Brain (organoid and tissue), 16 donors: ENCODE measurements at places on chromosomes 5 and 9.

- DNase-seq, result peak; percentile 92
These were observed 53.5 kb upstream of the IL7R start for GRCh38 chr5:35803191-35803651.

DNA sequence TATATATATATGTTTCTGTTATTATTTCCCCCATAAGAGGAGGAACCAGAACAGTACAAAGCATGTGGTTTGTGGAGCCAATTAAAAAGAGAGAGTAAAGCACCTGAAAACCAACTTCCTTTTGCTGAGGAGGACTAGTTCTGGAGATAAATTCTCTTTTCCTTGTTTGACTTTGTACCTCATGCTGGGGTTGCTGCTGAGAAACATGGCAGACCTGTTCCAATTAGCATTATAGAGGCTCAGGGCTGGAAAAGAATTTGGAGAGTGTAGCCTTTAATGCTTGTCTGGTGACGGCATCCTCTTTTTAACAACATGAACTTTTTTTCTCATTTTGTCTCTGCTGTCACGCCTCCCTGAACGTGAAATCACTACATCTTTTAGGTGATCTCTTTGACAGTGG, 32.8 kb upstream of the NMUR2 start:
- peak; percentile 72 for DNase-seq

DNA sequence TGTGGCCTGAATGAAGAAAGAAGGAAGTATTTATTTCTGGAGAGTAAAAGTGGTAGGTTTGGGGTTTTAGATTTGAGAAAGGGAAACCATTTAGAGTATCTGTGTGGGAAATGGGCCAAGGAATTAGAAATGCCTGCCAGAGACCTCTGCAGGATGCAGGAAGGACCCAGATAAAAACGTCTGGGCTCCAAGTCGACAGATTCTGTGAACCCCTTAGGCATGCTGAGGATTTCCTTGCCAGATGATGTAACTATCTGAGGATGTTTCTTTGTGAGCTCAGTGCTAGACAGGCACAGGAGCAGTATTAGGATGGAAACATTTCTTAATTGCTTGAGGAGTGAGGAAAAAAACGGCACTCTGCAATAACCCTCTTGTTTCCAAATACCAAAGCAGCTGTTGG, 251.8 kb upstream of the DMRT1 start:
- DNase-seq, result peak; percentile 30

- no peak for DNase-seq
These were observed 29.4 kb upstream of the MED10 start for GRCh38 chr5:6407558-6408259.

- no peak for DNase-seq
These were observed 217.4 kb downstream of the DMRT2 start for GRCh38 chr9:1267581-1267980.

DNA sequence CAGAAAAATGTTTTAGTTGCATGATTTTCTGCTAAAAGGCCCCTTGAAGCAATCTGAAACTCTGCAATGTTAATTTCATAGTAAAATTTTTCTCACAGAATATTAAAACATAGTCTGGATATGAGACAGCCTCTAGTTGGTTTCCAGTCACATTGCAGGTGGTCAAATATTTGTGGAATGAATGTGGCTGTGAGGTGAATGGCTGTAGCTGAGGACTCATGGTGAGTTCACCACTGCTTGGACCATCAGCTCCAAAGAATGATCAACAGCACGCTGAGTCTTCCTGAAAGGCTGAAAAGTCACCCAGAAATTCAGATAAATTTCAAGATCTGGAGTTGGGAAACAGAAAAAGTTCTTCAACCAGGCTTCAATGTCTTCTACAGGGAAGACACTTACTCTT, 79.8 kb downstream of the MAT2B start:
- DNase-seq, result no peak

- no peak for DNase-seq
These were observed 68.7 kb downstream of the RAPGEF1 start for GRCh38 chr9:131671133-131671520.

- peak; percentile 50 for DNase-seq
These were observed 709 bp downstream of the IQGAP2 start for GRCh38 chr5:76403766-76404222.

- no peak for DNase-seq
These were observed 231.3 kb upstream of the SLC30A5 start for GRCh38 chr5:68862560-68862959.

DNA sequence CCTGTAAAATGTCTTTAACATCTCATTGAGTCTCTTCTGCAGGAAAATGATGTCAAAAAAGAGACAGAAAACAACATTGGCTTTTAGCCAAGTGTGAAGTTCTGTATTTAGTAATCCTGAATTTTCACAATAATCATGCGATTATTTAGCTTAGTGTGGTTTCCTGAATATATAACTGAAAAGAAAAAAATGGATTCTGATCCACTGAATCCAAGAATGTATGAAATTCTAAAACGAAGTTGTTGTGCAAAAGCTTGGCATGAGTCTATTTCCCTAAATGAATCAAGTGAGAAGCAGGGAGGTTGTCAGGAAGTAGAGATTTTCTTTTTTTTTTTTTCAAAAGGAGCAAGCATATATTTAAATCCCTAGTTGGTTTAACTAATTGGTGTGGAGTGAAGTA, 145.9 kb upstream of the CDH6 start:
- DNase-seq, result peak; percentile 91

DNA sequence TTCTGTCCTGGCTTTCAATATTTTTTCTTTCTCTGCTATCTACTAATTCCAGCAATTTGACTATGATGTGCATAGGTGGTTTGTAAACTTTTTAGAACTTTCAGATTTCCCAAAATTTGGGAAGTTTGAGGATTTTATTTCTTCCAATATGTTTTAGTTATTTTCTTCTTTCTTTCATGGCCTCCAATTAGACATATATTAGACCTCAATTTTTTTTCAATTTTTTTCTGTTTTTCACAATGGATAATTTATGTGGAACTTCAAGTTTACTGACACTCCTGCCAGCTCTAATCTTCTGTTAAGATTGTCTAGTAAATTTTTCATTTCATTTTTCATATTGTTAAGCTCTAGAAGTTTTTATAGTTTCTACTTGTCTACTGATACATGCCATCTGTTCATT, 163.3 kb downstream of the SAXO1 start:
- no peak for DNase-seq
